Sigmoid colon (tissue), 7 donors: ENCODE measurements at places on chromosomes 7 and 10. TPM values are rescaled to one million over a fixed set of nuclear protein-coding genes. Genes with fewer than 3 reads are reported as not detected.

C7orf57 gene
- total RNA-seq = not detected

- DNase-seq = no peak
These were observed 6.9 kb downstream of the PIK3CG start for GRCh38 chr7:106871793-106872571.

DNA sequence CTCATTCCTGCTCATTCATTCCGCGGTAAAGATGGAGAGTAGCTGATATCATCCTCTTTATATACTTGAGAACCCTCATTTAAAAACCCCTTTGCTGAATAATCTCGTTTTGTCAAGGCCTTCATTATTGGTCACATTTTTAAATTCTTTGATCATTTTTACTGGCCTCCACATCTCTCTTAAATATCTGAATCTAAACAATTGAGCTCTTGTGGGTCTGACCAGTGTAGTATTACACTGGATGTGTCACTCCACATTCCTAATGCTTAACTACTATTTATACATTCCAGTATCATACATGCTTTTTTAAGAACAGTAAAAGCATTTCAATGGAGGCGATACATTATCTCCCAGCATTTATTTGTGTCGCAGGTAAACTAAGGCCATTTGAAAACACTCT lies 12.6 kb upstream of the PRPS1L1 start:
- no peak for DNase-seq

GRCh38 chr10:1552881-1553670 lies 184.2 kb downstream of the ADARB2 start:
- peak; percentile 15 for DNase-seq

TMEM139 gene
- total RNA-seq = not detected

DNA sequence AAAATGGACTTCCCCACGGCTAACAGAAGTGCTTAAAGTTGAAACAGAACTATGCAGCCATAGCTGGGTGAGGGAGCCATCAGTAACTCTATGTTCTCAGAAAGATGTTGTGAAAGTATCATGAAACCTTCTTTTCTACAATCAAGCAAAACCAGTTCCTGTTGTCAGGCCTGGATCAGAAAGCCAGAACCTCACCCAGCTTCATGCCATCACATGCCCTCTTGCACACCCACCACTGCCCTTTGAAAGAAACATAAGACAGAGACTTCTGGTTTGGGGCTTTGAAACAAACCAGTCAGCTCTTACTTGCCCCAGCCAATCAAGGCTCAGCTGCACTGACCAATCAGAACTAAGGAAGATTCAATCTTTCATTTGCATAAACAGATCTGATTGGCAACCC lies 230.8 kb upstream of the FERD3L start:
- no peak for DNase-seq

- DNase-seq = no peak
These were observed 95.5 kb downstream of the LHPP start for GRCh38 chr10:124557167-124557566.

DNA sequence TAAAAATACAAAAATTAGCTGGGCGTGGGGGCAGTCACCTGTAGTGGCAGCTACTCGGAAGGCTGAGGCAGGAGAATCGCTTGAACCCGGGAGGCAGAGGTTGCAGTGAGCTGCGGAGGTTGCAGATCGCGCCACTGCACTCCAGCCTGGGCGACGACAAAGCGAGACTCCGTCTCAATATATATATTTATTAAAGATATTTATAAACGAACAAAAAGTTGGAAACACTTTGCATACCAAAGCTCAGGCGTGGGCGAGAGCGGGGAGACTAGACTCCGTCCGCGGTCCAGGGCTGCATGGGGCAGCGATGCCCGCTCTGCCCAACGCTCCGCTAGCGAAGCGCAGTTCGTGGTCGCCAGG lies 7.9 kb upstream of the CRYGN start:
- DNase-seq = no peak

GRCh38 chr7:55526329-55526728 lies 46.0 kb downstream of the VOPP1 start:
- DNase-seq = no peak

DNA sequence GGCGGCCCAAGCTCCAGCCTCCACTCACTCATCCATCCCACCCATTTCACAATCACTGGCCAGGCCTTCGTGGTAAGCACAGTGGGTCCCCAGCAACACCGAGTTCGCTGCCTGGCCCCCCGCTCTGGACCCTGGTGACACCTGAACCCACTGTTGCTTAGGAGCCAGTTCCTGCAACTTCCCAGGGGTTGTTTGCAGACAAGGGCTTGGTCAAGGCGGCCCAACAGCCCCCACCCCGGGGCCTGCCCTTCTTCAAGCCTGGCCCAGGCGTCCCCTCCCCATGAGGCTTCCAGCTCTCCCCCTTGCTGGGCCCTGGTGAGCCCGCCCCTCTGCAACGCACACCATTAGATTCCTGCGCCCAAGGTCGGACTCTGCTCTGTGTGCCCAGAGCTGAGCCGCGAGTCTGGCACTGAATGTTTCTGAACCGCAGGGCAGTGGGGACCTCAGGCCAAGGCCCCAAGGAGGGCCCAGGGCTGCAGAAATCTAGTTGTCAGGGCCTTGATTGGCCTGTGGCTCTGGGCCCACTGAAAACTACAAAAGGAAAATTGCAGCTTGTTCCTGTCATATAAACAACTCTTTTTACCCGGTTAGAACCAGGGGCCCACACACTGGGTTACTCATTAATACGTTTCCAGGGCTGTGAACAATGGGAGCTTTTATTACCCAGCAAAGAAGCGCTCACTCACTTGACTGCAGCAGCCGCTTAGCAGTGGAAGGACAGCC lies 2.1 kb upstream of the COX19 start:
- no peak for DNase-seq

DNA sequence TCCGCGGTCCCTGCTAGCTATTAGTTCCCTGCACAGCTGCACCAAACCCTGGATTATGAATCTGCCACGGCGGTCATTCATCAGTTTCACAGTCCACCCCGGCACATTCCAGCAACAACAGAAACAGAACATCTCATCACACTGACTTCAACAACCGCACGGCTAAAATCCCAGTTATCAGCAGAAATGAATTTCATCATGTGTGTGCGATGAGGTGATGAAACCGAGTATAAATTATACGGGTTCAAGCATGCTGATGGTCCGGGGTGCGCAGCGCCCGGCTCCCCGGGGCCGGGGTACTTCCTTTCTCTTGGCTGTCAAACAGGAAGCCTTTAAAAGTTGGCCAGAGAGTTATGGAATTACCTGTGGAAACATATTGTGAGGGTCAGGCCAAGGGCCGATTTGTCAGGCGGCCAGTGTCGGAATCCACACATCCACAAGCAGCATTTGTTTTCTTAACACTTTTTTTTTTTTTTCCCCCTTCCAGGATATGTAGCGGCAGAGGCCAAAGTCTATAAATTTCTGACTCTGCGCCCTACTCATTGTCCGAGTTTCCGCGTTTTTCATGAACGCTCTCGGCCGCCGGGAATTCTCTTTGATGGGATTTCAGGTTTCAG lies 420.9 kb upstream of the MGMT start:
- DNase-seq = no peak

DNA sequence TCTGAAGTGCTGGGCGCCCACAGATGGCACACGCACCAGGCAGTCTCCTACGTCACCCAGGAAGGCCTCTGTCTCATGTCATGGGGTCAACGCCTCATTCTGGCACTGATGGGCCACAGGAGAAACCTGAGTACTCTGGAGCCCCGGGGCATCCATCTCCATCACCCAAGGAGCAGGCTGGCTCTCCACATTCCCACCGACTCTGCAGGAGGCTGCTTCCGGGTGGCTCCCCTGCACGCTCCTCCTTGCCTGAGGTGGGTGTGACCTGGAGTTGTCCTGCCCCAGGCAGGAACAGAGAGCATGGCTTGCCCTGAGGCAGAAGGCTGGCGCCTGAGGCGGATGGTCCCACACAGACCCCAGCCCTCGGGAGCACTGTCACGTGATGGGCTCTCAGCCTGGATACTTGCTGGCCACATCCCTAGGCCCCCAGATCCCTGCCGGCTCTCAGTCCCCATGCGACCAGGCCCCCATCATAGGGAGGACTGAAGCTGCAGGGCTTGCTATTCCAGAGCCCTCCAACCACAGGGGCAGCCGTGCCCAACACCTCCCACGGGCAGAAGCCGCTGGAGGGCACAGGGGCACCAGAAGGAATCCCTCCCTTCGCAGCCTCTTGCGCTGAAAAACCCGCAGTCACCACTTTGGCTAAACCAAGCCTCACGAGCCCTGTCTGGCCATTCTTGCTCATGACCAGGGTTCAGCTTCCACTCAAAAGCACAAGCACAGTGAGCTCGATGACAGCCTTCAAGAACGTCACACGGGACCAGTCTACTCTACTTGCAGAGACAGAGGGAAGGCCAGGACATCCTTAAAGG lies 80.7 kb downstream of the MAD1L1 start:
- no peak for DNase-seq

- no peak for DNase-seq
These were observed 112.1 kb upstream of the AFAP1L2 start for GRCh38 chr10:114516356-114516755.

VTI1A gene
- 36.8 TPM for total RNA-seq

BCCIP gene
- total RNA-seq = 54.9 TPM

GRCh38 chr7:3958109-3958483 lies 657.0 kb downstream of the SDK1 start:
- DNase-seq = no peak

PNLIPRP2 gene
- not detected for total RNA-seq

- no peak for DNase-seq
These were observed 12.7 kb downstream of the FZD1 start for GRCh38 chr7:91276909-91277308.

TUBAL3 gene
- total RNA-seq = not detected

- no peak for DNase-seq
These were observed 125.3 kb upstream of the CCDC6 start for GRCh38 chr10:60031664-60032063.

IFIT5 gene
- total RNA-seq = 15.7 TPM

GRCh38 chr10:29634105-29634504 lies 666 bp downstream of the SVIL start:
- no peak for DNase-seq

SKIDA1 gene
- 3.9 TPM for total RNA-seq

SSC4D gene
- 0.71 TPM for total RNA-seq

DNA sequence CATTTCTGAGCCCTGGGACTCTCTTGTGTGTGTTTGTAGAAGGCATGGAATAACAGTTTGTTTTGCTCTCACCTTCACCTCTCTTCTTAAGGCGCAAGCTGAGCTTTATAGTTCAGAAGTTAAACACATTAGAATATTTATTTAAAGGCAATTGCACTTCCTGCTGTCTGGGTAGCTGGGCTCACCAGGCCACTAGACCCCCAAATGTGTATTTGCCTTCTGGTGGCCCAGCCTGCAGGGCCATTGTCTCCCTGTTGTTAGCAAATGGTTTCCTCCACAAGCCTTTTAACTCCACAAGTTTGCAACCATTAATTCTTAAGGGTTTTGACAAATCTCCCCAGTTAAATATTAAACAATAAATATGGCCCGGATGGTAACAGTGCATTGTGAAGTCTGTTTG lies 31.1 kb upstream of the NEUROD6 start:
- no peak for DNase-seq
